ENCODE measurements at places on chromosomes 12 and 14.

DNA sequence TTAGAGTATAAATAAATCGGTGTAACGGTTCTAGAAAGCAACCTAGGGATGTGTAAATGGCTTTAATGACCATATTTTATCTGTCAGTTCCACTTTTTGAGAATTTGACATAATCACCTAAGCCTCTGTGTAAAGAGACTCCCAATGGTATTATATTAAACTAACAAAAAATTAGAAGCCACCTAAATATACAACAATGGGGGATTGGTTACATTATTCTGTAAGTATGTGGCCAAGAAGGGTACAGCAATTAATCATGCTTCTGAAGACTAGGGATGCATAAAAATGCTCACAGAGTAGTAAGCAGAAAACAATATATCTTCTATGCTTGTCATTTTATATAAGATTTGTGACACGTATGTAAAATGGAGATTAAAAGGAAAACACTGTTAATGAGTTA is 10.5 kb downstream of the RNF10 start:
- DNase-seq: no peak

DNA sequence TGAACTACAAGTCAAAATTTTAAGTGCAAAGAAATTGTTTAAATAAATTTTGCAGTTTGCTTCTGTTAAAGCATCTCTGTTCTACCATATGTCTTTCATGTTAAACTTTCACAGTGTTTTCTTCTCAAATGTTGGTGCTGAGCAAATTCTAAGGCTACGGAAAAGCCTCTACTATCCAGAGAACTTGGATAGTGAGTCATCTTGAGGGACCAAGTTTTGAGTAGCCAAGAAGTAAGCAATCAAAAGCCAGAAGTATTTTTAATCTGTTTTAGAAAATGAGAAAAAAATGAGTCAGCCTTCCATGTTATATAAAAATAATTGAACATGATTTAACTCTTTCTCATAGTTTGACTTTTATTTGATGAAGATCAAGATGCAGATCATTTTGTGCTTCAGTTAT is 3.3 kb downstream of the BRMS1L start:
- no peak for DNase-seq

GRCh38 chr12:70837026-70837425 is 83.5 kb downstream of the PTPRR start:
- DNase-seq: no peak

- DNase-seq: no peak
Measured at GRCh38 chr12:1429980-1430379, 164.4 kb downstream of the FBXL14 start.

- DNase-seq: no peak
Measured at GRCh38 chr14:106395456-106396050, 869.2 kb downstream of the TMEM121 start.

Data from activated T-helper 1 cell treated with anti-CD3 and anti-CD28 coated beads, Interleukin-2, amount 50 U/mL, for 16 hours (primary cell).